Activated naive CD4-positive, alpha-beta T cell treated with anti-CD3 and anti-CD28 coated beads for 36 hours (primary cell): ENCODE measurements at places on chromosomes 16 and 17. TPM values are rescaled to one million over a fixed set of nuclear protein-coding genes. Genes with fewer than 3 reads are reported as not detected.
A peak's percentile ranks its signal among the peaks of the same experiment; 100 is the strongest.

GRCh38 chr17:58335061-58335731 lies 6.6 kb upstream of the TSPOAP1 start:
- DNase-seq: peak; percentile 79

GRCh38 chr16:9033125-9033830 lies 58.2 kb upstream of the HAPSTR1 start:
- no peak for DNase-seq

DNA sequence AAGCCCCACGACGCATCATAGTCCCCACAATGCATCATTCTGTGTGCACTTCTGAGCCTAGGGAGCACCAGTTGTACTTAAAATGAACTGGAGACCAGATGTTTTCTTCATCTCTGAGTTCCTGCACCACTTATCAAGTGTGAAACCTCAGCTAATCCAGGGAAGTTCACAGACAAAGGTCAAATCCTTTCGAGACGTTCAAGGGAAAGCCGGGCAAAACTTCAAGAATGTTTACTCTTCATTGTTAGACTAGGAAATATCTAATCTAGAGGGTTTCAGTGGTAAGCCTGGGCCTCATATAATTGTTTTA lies 4.6 kb upstream of the PMP22 start:
- no peak for DNase-seq

DNA sequence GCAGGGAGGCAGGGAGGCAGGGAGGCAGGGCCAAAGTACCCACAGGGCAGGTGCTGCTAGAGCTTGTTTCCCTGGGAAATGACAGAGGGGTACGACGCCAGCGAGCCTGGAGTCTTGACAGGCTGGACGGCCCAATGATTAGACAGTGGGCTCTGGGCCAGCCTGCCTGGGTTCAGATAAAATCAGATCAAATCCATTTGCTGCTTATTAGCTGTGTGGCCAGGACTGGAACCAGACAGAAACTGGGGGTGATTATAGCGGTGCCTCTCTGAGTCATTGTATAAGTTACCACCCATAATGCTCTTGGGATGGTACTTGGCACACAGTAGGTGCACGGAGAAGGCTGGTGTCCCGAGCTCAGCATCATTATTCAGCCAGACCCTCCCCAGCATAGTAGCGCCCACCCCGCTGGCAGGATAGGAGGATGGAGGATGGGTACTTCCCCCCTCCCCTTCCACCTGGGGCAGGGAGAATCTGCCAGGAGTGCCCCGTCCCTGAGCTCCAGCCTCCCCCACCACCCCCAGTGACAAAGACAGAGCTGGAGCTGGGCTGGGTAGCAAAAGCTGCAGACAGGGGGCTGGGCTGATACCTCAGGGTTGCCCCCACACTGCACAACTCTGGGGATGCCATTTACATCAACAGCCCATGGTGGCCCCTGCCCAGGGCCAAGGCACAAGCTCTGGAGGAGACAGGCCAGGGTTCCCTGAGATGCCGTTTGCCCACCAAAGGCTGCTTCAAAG lies 77.6 kb upstream of the TNRC6C start:
- no peak for DNase-seq

DNA sequence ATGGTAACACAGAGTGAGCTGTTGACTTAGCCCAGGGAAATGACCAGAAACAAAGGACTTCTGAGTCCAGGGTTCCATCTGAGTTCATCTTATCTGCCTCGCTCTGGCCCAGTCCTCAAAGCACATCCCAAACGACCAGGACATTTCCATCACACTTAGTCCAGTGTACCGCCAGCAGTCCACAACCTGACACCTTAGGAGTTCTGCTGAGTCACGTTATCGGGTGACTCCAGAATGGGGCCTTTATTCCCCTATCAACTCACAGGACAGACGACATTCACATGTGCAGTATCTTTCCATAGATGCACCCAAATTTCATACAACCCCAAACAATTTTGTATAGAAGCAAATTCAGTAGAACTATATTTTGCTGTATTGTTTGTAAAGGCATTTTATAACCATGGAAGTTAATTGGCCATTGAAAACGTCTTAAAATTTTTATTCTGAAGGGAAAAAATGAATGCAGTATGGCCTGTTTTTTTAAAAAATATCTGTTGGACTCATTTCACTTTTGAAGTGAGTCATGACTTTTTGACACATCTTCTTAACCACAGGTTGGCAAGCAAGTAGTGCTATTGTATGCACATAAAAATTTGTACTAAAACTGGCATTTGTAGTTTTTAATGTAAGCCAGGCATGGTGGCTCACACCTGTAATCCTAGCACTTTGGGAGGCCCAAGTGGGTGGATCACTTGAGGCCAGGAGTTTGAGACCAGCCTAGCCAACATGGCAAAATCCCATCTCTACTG lies 46.3 kb downstream of the ZNF18 start:
- DNase-seq: no peak

- DNase-seq: no peak
Observed at GRCh38 chr16:84279881-84280280, 14.8 kb upstream of the WFDC1 start.

DNA sequence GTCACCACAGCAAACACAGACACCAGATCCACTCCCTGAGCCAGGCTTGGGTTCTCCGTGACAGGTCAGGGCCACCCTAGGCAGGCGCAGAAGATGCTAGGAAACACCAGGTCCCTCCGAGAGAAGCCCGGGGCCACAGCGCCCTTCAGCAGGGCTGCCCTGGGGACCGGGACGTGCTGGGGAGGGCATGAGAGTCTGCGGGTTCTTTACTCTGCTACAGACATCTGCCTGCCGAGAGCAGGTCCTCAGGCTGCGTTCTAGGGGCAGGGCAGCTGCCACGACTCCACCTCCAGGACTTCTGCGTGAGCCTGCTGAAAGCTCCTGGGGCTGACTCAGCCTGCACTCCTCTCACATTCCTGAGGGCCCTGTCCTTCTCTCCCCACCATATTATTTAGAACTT lies 11.4 kb downstream of the MYLK3 start:
- no peak for DNase-seq

GRCh38 chr17:30229012-30229411 lies 6.5 kb downstream of the SLC6A4 start:
- DNase-seq: no peak

DNA sequence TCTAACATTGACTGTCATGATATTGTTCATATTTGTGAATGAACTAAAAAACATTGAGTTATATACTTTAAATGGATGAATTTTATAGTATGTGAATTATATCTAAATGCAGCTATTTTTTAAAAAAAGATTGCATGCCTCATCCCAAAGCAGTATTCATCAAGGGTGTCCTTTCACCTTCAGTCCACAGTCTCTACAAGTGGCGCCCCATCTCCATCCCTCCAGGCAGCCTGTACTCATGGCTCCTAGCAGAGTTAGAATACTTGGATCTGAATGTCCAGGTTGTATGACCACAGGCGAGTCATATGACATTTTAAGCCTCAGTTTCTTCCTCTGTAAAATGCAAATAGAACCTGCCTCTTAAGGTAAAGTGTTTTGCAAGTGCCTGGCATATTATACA lies 69.8 kb downstream of the TMEM100 start:
- DNase-seq: no peak

DNA sequence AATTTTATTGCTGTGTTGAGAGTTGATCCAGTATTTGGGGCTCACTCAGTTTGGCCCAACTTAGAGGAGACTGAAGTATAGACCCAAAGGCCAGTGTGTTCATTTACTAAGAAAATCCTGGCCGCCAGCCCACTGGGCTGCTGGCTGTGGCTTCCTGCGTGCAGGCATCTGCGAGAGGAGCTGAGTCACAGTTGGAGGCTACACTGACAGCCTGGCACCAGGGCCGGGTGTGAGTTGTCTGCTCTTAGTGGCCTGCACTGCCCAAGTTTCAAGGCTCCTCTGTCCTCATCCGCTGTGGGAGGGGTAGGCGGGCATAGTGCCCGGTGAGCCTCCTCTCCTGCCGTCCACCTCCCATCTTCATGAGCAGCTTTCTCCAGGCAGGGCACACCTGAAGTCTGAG lies 54.2 kb downstream of the PLD6 start:
- DNase-seq: peak; percentile 31

GRCh38 chr16:1105888-1106620 lies 10.0 kb upstream of the C1QTNF8 start:
- DNase-seq: peak; percentile 57

DNA sequence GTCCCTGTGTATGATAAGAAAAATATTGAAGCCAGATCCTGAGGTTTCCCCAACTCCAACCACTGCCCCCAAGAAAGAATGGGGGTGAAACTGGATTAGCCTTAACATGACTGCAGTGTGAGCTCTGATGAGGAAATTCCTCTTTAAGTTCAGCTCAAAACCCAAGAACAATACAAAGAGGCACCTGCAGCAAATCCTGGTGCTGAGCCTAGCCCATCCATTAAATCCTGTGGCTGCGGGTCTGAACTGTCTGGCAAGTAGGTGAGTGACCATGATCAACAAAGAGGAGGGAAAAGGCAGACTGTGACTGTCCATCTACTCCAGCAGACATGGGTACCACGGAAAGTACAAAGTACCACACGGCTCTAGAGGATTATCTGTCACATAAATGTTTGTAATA lies 64.2 kb downstream of the CREBBP start:
- no peak for DNase-seq

GRCh38 chr17:48238933-48239602 lies 131.5 kb downstream of the SNX11 start:
- DNase-seq: no peak

DNA sequence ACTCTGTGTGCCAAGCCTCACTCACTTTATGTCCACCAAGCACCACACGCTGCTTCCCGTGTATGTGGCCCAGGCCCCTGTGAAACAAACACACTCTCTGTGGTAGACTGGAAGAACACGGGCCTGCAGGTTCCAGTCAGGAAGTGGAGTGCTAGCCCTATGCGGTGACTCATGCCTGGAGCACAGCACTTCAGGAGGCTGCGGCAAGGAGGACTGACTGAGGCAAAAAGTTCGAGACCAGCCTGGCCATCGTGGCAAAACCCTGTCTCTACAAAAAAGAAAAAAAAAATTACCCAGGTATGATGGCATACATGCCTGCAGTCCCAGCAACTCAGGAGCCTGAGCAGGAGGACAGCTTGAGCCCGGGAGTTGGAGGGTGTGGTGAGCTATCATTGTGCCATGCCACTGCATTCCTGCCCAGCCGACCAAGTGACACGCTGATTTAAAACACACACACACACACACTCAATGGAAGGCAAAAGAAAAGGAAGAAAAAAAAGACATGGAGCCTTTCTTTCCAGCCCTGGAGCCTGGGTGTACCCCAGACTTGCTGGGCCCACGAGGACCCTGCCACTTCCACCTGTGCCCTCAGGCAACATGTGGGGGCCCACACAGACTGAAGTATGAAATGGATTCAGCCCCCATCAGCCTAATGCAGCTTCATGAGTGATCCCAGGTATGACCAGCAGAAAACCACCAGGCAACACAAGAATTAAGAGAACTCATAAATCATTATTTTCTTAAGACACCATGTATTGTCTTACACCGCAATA lies 126.6 kb downstream of the ANKRD11 start:
- peak; percentile 69 for DNase-seq

DNA sequence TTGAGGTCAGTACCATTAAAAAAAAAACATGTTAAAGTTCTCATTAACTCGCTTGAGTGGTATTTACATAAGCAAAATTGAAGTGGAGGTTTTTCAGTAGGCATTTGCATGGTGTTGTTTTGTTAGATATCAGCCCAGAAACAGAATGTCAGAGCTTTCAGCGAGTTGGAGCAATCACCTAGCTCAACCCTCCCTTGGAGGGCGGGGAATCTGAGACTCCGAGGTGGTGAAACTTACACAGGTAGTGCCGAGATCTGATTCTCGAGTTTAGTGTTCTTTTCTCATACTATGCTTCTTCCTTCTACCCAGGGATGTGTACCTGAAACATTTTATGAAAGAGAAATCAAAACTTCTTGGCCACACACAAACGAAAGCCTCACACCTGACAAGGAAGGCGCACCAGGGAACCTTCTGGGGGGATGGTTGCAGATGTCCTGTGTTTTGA lies 6.6 kb downstream of the SEC14L1 start:
- no peak for DNase-seq

- DNase-seq: no peak
Observed at GRCh38 chr16:21643785-21644184, 8.6 kb downstream of the IGSF6 start.

- DNase-seq: peak; percentile 72
Observed at GRCh38 chr17:35947156-35947585, 3.7 kb upstream of the LYZL6 start.

GRCh38 chr16:19706846-19707245 lies 11.2 kb downstream of the KNOP1 start:
- no peak for DNase-seq

DNA sequence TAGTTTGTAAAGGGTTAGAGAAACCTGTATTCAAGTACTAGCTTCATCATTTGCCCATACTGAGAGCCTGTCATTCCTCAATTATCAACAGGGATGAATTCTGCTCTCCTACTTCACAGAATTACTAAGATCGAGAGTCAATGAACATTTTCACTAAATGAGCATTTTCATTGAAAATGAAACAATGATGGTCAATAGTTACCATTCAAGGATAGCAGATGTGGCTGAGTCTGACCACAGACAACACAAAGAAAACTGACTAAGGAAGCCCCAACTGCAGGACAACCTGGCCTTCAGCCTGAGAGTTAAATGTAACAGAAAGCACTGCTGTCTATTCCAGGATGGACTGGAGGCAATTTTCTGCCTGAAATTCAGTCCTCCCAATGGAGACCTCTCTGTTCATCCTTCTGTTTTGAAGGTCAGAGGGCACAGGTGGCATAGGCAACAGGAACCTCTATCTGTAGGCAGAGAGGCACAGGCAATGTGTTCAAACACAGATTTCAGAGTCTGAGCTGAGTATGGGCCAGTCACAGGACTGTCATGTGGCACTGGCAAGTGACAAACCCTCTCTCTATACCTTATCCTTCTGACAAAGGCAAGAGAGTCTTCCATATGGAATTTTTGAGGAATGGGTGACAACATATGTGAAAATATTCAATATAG lies 19.5 kb downstream of the TRAF4 start:
- DNase-seq: no peak

DNA sequence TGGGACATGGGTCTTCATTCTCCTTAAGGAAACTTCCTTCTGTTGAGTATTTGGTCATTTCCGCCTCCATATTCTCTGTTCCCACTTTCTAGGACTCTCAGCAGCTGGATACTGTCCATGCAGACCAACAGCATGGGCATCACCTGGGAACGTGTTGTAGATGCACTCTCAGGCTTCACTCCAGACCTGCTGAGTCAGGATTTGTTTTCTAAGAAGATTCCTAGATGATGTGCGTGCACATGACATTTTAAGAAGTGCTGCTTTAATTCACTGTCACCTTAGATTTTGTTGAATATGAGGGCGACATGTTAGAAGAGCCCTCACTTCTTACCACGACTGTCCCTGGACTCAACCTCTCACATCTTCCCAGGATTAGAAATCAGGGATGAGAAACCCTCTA lies 10.0 kb upstream of the SDK2 start:
- no peak for DNase-seq

Gene CHST5
- not detected for total RNA-seq

Gene CCL17
- not detected for total RNA-seq

Gene TBC1D26
- 0.57 TPM for total RNA-seq

Gene CCL1
- not detected for total RNA-seq

Gene C17orf58
- 9.4 TPM for total RNA-seq

Gene HSPB9
- total RNA-seq: not detected

Gene LGALS9
- total RNA-seq: 81.1 TPM

Gene FOXN1
- not detected for total RNA-seq
